ENCODE measurements at places on chromosomes 7 and 10.

GRCh38 chr10:1089017-1089689 lies 33.0 kb downstream of the WDR37 start:
- no peak for DNase-seq

- DNase-seq = no peak
Measured at GRCh38 chr10:112027731-112028280, 155.8 kb downstream of the GPAM start.

GRCh38 chr10:4267086-4267773 lies 482.2 kb upstream of the KLF6 start:
- no peak for DNase-seq

DNA sequence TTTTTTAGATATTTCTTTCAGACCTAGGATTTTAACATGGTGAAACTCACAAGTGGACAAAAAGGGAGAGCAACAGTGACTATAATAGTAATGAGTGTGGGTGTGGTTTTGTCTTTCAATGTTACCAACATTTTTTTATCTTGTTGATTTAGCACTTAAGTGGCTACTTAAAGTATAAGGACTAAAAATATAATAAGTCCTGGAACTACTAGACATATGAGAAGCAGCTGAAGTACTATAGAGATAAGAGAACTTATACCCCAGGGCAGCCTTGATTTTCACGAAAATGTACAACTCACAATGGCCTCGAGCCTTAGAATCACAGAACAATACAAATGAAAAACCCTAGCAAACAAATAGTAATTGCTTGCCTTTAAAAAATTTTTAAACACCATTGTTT lies 1151.8 kb downstream of the TYW1 start:
- no peak for DNase-seq

GRCh38 chr7:141265668-141266067 lies 191.8 kb downstream of the TMEM178B start:
- no peak for DNase-seq

DNA sequence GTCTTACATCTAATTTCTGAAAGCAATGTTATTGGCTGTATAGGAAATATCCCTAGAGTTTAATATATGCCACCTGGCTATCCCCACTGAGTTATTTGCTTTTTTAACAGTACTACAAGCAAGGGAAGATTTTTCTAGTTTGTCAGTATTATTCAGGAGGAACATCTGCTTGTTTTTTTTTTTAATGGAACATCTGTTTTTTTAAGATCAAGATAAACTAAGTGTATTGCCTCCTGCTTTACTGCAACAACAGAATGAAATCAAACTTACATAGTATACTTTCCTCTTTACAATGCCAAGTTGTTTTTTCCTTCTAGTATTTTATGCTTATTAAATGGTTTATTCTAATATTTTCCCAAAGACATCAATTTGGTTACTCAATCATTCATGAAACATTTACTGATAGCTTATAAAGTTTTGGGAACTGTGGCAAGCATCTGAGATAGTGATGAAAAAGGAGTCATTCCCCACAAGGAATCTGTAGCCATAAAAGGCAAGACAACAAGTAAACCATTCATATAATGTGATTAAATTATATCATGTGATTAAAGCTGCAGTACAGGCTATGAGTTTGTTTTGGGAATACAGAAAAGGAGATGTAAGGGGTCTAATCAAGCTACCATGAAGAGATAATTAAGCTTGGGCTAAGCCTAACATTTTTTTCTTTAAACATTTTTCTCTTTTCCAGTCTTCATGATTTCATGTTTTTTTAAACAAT lies 17.4 kb downstream of the MTPN start:
- no peak for DNase-seq

DNA sequence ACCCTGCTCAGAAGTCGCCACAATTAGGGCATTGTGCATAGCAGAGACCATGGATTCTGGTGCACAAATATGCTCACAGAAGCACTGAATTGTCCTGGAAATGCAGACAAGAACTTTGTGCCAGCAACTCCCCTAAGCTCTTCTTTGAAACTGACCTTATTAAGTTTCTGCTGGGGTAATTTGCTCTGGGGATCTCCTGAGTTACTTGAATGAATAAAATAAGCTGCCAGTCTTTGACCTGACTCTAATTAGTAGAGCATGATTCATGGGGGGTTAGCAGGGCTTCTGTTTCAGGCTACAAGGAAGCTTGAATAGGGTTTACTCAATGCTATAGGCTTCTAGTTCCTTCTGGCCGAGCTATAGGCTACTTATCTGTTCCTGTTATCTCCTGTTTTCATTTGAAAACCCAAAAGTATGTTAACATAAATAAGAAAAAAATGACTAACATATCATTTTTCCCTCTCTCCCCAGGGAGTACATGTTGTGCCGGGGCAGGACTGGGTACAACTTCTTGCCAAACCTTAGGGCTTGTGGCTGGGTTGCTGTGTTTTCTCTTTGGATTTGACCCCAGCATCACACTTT lies 169.0 kb upstream of the TMEM229A start:
- DNase-seq = no peak

- no peak for DNase-seq
Measured at GRCh38 chr7:39260279-39260844, 282.7 kb downstream of the POU6F2 start.

- no peak for DNase-seq
Measured at GRCh38 chr7:137563981-137564380, 220.4 kb upstream of the PTN start.

- DNase-seq = no peak
Measured at GRCh38 chr7:134701272-134701671, 54.6 kb downstream of the BPGM start.

- DNase-seq = no peak
Measured at GRCh38 chr10:71476228-71477011, 79.7 kb downstream of the CDH23 start.

DNA sequence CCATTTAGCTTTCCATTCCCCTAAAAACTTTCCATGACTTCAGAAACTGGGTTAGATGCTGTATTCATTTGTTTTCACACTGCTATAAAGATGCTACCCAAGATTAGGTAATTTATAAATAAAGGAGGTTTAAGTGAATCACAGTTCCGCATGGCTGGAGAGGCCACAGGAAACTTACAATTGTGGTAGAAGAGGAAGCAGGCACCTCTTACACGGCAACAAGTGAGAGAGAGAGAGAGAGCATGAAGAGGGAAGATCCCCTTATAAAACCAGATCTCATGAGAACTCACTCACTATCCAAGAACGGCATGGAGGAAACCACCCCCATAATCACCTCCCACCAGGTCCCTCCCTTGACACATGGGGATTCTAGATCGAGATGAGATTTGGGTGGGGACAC lies 336.8 kb downstream of the TFEC start:
- no peak for DNase-seq

DNA sequence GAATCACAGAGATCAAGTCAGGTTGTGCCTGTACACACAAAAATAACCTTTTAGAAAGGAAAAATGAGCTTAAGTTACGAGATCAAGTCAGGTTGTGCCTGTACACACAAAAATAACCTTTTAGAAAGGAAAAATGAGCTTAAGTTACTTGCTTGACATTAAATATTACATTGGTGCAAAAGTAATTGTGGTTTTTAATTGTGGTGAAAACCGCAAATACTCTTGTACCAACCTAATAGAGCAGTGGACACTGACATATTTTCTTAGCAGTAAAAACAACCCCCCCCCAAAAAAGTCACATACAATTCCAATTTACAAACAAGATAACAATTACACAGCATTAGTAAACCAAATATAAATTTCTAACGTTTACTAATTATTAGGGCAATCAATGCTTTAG lies 595.6 kb downstream of the GRM8 start:
- no peak for DNase-seq

DNA sequence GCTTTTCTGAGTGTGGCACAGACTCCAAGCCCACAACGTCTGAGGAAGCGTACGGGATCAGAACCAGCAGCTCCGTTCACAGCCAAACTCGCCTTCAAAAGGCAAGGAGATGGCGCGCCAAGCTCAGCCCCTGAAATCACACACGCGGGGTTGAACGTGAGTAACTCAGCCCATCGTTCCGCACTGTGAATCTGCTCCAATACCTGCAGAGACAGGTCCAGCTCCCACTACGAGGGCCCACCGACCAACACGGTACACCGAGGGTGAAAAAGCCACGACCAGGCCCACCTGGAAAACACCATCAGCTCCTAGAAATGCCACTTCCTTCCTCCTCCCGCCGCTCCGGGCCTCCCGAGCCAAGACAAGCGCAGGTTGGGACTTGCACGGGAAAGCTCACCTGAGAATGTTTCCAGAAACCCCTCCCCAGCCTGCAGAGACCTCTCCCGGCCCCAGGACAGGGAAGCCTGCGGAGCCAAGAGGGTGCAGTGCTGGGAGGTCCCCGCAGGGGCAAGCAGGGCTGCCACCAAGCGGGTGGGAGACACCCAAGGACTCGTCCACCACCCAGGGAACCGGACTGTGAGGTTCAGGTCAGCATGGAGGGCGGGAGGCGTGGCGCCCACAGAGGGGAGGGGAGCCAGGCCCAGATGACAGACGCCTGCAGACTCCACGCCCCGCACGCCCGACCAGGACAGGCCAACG lies 93.9 kb upstream of the PDGFA start:
- no peak for DNase-seq

GRCh38 chr10:98090822-98091221 lies 43.6 kb upstream of the R3HCC1L start:
- no peak for DNase-seq

DNA sequence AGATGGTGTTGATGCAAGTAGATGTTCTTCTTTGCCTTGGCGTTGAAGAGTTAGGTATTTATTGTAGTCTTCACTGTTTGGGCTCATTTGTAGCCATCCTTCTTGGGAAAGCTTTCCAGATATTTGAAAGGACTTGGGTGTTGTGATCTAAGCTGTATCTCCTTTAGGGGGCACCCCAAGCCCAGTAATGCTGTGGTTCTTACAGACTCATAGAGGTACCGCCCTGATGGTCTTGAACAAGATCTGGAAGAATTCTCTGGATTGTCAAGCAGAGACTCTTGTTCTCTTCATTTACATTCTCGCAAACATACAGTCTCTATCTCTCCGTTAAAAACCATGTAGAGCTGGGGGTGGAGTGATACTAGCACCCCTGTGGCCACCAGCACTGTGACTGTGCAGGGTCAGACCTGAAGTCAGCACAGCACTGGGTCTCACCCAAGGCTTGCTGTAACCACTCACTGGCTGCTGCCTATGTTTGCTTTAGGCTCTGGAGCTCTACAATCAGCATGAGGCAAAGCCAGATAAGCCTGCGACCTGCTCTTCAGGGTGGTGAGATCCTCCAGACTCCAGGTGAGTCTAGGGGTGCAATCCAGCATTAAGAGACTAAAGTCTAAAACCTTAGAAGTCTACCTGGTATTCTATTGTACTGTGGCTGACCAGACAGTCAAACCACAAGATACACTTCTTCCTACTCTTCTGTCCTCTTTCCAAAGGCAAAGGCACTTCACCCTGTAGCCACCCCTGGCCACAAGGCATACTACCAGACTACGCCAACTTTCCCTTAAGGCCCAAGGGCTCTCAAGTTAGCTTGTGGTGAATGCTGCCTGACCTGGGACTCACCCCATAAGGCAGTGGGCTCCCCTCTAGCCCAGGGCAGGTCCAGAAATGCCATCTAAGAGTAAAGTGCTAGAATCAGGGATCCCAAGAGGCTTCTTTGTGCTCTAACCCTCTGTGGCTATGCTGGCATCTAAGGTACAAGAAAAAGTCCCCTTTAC lies 209.7 kb upstream of the TMEM196 start:
- no peak for DNase-seq

DNA sequence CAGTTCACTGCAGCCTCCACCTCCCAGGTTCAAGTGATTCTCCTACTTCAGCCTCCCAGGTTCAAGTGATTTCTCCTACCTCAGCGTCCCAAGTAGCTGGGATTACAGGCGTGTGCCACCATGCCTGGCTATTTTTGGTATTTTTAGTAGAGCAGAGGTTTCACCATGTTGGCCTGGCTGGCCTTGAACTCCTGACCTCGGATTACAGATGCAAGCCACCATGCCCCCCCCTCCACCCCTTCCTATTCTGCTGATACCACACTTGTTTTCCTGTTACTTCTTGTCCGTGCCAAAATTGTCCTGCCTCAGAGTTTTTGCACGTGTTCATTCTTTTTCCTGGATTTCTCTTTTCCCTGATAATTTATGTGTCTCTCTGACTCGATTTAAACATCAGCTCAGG lies 62.5 kb downstream of the R3HCC1L start:
- no peak for DNase-seq

GRCh38 chr7:22582863-22583622 lies 83.1 kb upstream of the STEAP1B start:
- no peak for DNase-seq

DNA sequence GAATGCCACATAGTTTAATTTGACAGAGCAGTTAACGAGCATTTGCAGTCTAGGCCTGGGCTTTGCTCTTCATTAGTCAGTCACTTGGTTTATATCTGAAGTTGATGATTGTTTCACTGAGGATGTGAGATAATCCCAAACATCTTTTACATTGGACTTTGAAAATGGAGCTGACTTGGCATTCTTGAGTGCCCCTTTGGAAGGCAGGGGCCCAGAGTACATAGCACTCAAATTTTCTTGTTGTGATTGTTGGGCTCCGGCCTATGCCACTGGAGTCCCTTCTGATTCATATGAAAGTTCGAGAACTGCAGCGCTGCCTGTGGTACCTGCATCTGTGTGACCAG lies 21.9 kb downstream of the DNAJB6 start:
- no peak for DNase-seq

DNA sequence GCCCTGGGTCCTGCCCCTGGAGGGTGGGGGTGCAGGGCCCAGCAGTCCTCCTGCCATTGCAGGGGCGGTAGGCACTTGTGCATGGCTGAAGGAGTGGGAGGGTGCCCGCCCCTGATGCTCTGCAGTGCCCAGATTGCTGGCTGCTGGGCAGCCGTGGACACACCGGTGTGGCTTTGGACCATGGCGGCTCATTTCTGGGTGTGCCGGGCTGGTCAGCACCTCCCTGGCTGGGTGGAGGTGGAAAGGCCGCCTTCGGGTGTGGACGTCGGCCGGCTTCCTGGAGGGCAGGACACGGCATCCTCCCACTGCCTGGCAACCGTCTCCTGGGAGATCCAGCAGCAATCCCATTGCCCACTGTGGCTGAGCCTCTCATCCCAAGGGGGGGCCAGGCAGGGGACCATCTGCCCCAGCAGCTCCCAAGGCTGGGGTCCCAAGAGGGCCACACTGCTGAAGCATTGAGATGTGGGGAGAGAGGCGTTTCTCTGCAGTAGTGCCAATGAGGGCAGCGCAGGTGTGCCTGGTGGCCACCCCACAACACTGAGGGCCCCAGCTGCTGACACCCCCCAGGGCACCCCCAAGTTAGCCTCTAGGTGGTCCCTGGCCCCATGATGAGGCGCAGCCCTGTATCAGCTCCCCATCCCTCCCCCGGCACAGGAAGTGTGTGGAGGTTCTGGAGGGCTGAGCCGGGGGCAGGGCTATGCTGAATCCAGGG lies 12.9 kb downstream of the TTYH3 start:
- no peak for DNase-seq

DNA sequence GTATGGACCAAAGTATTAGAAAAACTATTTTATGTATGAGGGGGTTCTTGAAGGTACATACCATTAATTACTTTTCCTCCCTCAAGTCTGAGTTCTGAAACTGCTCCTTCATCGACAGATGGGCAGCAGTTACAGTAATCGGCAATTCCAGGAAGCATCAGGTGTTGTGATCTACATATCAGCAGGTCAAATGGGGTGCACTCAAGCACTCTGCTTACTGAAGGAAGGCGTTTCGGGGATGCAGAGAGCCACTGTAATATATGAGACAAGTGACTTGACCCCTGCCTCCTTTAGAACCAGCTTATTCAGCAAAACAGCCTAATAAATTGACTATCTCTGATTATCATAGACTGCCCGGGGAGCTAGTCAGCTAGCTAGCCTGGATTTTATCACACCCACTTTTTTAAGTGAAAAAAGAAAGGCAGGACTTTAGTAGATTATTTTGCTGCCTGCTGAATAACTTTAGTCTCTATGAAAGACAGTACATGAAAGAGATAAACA lies 4.2 kb downstream of the SMNDC1 start:
- no peak for DNase-seq

All from activated naive CD4-positive, alpha-beta T cell (primary cell).